ENCODE measurements at places on chromosomes 5 and 9.

DNA sequence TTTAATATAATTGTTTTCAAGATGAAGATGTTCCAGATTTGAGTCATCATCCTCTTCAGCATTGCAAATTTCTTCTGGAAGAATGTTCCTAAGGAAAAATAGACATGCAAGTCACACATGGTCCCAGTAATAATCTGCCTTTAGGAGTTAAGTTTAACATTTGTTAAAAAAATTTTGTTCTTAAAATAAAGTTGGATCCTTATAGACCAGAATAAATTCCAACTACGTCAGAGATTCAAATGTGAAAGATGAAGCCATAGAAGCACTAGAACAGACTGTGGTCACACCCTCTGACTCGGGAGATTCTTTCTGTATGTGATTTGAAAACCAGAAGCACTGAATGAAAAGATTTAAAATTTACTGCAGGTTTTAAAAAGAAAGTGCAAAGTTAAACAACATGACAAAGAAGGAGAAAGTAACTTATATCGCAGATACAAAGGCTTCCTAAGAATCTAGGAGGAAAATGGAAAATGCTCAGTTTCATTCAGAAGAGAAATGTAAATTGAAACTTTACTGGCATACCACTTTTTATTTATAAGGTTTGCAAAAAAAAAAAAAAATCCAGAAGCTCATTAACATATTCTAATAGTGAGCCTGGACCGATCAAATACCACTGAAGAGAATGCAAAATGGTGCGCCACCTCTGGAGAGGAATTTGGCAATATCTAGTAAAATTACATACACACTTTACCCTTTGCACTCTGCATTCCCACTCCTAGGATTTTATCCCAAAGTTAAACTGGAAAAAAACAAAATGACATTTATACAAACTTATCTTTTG lies 14.3 kb upstream of the ASPN start:
- no peak for DNase-seq

- DNase-seq = peak; percentile 23
These were observed 162.1 kb downstream of the SMC2 start for GRCh38 chr9:104256031-104256695.

GRCh38 chr5:172887692-172888091 lies 53.6 kb downstream of the ERGIC1 start:
- no peak for DNase-seq

- no peak for DNase-seq
These were observed 37.4 kb downstream of the FOXI1 start for GRCh38 chr5:170143091-170143490.

- DNase-seq = no peak
These were observed 161.7 kb downstream of the CDK5RAP2 start for GRCh38 chr9:120418315-120418714.

DNA sequence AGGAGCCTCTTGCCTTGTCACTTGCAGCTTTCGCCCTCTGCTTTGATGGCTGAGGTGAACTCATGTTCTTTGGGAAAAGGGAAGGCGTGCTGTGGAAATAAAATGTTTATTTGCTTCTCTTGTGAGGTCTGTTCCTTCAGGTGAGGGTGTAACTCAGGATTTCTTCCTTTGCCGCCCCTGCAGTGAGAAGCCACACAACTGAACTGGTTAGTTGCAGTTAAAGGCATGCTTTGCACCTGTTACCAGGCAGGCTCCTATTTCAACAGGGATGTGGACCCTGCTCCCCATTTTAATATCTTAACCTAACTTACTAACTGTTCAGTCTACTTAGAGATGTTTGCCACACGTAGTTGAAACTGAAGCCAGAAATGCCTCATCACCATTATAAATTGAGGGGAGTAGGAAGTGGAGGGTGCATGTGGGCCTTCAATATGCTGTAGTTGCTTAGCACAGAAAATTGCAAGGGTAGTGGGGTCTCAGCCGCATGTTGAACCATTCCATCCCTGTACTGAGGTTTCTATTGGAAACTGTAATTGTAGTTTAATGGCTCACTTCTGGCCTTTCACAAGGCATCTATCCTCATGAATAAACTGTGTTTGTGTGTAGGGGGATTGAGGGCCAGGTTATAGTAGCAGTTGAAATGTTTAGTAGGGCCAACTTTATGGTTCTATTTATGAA lies 7.9 kb downstream of the RACK1 start:
- no peak for DNase-seq

DNA sequence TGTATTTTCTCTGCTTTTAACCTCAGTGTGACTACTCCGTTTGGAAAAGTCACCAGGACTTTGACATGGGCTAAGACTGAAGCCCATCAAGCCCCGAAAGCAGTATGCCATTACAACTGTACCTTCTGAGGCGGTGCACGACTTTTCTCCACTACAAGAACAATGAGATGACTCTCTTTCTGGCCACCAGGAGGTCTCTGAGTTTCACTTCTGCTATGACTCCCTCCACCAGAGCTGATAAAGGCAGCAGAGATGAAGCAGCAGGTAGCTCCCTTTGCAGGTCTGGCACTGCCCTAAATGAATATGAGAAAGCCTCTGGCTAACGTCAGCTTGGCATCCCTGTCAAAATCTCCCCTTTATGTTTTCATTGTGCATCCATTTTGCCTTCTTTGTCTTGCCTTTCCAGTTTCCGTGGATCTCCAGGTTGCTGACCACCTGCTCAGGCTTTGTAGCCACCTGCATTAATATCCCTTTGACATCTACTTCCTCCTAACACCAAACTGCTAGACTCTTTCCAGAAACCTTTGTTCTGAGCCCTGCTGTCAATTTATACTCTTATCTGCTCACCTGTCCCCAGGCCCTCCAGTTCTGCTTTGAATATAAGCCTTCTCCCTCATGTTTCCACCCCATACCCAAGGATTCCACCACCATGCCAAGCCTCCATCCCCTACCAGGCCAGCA lies 221.7 kb downstream of the ZNF608 start:
- no peak for DNase-seq

DNA sequence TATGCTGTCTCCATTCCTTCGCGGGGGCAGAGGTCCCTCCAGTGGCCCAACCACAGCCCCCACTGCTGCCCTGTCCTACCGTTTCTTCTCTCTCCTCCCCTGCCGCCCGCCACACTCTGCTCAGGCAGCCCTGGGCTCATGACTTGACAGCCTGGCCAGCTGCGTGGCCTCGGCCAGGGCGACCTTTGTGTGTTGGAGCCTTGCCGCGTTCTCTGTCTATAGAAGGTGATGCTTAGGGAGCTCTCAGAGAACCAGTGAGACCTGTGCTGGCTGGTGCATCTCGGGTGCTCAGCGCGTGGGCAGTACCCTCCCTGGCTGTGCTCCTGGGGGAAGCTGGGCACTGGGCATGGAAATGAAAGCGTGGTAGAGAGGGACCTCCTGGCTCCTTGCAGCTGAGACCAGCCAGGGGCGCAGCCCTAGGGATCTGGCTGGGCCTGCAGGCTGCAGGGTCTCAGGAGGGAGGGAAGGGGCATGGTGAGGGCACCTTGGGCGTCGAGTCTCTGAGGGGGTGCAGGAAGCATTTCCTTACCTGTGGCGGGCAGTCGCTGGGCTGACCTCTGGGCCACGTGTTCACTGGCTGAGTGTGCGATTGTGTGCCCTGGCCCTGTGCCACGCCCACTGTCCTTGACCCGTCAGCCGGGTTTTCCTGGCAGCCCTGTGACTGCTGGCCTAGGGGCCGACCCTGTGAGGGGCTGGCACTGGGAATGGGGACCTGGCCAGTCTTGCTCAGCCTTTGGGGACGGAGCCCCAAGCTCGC lies 50.3 kb downstream of the RXRA start:
- no peak for DNase-seq

DNA sequence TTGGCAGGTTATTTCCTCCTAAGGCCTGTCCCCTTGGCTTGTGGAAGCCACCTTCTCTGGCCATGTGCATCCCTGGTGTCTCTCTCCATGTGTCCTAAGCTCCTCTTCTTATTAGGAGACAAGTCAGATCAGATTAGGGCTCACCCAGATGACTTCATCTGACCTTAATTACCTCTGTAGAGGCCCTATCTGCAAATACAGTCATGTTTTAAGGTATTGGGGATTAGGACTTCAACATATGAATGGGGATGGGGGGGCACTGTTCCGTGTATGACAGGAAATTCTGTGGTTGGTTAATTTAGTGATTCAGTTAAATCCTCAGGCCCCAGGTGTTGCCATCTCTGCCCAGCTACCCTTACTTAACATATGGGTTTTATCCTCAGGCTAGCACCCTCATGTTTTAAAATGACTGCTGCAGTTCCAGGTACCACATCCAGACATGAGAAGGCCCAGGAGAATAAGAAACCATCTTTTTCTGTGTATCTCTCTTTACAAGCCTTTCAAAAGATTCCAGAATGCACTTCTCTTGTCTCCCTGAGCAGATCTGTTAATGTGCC lies 51.9 kb upstream of the RAI14 start:
- peak; percentile 32 for DNase-seq

DNA sequence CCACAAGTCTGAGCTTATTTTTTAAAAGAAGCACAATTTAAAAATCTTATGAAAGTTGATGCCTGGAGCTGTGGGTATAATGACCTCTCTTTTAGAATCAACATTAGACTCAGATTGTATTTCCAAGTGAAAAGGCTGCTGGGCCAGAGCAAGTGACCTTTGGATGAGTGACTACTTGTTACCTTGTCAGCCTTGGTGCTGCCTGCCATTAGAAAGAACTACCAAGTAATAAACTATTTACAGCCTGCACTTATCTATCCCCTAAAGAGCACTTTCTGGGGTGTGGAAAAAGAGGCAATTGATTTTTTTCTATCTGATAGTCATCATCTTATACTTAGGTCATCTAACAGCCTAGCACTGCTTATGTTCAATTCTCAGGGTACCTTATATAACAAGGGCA lies 134.9 kb upstream of the FBXL17 start:
- DNase-seq = no peak

GRCh38 chr5:130501151-130501865 lies 597.0 kb downstream of the CHSY3 start:
- no peak for DNase-seq

DNA sequence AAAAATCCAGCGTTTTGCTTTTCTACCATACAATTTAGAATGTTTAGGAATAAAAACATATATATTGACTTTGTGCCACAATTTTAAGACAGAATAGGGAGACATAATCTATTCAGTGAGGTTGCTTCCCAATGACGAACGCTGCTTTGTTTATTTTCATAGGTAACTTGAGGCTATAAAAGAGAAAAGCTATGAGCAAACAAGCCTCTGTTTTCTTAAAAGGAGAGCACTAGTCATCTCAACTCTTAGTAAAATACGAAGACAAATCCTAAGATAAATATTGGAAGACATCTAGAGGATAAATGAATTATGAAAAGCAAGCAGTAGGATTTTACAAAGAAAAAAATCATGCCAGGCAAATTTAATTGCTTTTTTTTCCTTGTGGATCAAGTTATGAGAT lies 363.6 kb downstream of the ANXA1 start:
- no peak for DNase-seq

GRCh38 chr9:110536822-110537221 lies 42.7 kb downstream of the SVEP1 start:
- DNase-seq = no peak

Measured in NCI-H524 (cell line).